ENCODE measurements at places on chromosomes 11 and 22.

DNA sequence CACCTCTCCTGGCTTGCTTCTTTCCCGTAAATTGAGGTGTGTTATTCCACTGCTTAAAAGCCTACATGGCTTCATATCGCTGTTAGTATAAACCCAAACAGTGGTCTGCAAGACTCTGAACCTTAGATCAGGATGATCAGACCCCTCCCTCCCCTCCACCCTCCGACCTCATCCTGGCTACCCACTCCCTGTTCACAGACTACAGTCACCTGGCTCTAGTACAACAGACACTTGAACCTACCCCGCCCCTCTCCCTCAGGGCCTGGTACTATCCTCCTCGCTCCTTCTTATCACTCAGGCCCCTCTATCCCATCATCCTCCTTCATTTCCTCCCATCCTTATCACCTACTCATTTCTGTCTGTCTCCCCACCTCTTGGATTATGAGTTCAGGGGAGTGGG is 20.1 kb downstream of the PTPRJ start:
- no peak for DNase-seq

- no peak for DNase-seq
These were observed 72.6 kb upstream of the PPARA start for GRCh38 chr22:46077669-46078099.

GRCh38 chr22:38744981-38745380 is 10.8 kb downstream of the SUN2 start:
- no peak for DNase-seq

- no peak for DNase-seq
These were observed 429.6 kb downstream of the BRD1 start for GRCh38 chr22:49398115-49398514.

- DNase-seq: no peak
These were observed 1003.7 kb downstream of the BRD1 start for GRCh38 chr22:48823941-48824340.

- no peak for DNase-seq
These were observed 130.0 kb upstream of the BDNF start for GRCh38 chr11:27830206-27830605.

DNA sequence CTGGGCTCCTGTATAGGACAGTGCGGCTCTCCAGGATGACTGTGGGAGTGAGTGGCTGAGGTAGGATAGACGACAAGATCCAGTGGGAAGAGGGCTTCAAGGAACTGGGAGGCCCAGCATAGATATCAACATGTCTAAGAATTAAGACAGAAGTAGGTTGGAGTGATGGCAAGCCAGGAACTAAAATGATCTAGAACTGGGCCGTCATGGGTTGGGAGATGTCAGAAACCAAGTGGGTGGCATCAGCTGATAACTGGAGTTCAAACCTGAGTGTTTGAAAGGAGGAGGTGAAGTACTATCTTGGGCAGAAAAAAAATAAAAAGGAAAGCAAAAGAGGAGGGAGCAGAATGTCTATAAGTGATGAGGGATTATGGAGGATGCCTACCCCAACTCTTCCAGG is 7.1 kb upstream of the MEN1 start:
- DNase-seq: no peak

GRCh38 chr11:19327280-19327679 is 86.5 kb upstream of the E2F8 start:
- no peak for DNase-seq

DNA sequence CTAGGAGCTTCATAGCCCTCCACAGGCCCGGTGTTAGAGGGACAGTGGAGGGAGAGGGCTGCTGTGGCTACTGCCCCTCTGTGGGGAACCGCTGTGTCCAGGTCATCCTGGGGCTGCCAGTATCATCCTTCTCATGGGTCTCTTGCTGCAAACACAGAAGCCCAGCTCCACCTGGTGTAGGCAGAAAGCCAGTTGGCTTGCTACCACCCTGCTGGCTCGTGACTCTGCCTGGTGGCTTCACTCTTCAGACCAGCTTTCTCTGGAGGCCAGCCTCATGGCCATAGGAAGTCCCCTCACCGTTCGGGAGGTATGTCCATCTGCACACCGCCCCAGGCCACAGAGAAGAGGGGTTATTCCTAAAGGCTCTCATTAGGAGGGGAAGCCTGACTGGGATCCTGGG is 19.4 kb upstream of the SUSD2 start:
- DNase-seq: no peak

DNA sequence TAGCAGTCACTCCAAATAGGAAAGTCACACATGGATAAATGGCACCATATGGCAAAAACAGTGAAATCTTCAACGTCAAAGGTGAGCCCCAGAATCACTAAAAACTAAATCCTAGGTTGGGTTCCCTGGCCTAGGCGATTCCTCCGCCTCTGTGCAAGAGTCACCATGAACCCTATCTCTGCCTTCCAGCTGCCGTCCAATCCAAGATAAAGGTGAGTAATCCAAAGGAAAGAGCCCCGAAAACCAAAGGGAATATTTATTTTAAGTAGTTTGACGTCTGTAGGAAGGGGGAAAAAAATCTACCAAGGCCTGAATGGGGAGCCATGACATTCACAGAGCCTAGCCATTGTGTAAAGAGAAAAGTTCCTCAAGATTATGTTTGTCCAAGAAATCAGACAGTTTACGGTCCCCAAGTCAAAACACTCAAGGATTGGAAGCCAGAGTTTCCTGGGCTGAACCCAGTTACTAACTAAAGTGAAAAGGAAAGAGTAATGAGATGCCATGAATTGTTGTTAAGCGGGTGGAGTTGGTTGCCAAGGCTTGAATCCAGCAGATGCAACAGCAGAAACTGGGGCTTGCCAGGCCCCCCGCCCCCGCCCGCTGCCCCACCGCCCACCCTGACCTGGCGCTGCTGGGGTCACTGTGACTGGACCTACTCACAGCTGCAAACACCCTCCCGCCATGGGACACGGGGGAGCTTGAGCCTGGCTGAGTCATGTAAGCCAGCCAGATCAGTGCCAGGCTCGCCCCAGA is 39.7 kb upstream of the ETS1 start:
- DNase-seq: no peak

- no peak for DNase-seq
These were observed 22.4 kb downstream of the XRRA1 start for GRCh38 chr11:74926304-74927030.

DNA sequence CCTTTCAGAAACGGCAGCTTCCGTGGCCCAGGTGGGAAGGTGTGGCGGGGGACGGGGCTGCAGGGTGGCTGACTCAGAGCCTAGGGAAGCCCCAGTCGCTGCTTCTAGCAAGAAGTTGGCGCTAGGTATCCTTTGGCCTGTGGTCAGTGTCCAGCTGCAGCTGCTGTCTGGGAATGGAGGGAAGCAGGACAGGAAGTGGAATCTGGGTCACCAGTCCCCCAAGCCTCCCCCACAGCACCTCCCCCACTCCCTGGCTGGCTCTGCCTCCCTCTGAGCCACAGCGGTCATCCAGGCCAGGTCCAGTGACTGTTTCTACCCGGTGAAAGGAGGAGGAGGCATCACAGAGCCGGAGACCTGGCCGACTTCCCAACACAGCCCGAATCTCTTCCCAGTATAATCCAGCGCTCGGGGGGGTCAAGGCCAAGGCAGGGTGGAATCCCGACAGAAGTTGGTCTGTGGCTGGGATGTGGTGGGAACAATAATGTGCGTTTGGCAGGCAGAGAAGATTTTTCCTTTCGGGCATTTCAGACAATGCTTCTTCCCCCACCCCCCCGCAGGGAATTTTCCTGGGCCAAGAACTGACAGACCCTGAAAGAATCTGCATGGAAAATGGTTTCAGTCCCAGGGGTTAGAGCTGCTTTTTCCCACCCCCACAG is 45.1 kb downstream of the C11orf96 start:
- no peak for DNase-seq

DNA sequence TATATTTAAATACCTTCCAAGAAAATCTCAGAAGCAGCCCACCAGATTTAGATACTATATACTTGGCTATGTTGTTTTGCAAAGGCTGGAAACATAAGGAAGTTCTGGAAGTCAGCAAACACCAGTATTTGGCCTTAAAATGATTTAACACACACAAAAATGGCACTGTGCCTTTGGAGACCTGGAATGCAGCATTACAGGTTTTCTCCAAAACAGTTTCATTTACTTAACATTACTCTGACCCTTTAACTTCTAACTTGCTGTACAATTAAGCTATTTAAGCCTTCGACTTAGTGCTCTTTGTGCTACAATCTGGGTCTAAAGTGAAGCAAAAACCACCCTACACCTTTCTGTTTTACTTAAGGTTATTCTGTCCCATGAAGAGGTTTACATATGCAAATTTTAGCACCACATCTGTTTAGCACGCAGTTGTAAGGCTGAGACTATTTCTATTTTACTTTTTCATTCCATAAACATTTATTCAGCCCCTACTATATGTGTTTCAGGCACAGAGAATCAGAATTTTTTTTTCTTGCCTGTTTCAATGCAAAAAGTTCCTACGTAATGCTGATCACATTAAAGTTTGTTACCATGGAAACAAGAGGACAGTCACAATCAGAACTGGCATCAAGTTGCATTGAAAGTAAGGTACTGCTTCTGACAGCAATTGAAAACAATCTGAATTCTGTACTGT is 70.3 kb downstream of the MAML2 start:
- DNase-seq: no peak

GRCh38 chr11:40722179-40722795 is 737.2 kb downstream of the LRRC4C start:
- no peak for DNase-seq

DNA sequence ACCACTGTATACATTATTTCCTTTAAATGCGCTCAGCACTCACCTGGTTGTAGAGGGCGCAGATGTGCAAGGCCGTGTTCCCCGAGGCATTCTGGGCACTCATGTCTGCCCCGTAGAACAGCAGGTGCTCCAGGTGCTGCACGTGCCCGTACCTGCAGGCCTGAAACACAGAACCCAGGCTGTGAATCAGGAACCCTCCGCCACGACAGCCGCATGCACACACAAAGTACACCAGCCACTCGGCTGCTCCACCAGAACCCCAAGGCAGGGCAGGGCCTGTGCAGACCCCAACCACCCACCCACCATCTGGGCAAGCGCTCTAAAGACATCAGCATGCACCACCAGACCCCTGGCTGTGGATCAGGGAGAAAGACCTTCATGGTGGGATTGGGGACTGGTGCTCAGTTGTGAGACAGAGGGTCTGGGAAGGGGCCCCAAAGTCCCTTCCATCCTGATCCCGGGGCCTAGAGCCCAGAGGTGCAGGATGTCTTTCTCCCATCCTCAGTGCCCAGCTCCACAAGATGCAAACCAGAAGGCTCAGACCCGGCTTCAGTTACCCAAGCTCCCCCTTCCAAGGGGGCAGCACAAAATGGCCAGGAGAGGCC is 177.2 kb downstream of the SHANK2 start:
- no peak for DNase-seq

GRCh38 chr11:128680906-128681305 is 13.0 kb upstream of the FLI1 start:
- no peak for DNase-seq

- DNase-seq: no peak
These were observed 17.5 kb upstream of the ACCSL start for GRCh38 chr11:44029977-44030911.

- no peak for DNase-seq
These were observed 654.6 kb upstream of the API5 start for GRCh38 chr11:42657169-42657568.

GRCh38 chr11:111585371-111585770 is 16.9 kb upstream of the SIK2 start:
- no peak for DNase-seq

GRCh38 chr11:131178596-131178995 is 191.8 kb upstream of the NTM start:
- no peak for DNase-seq

GRCh38 chr11:15349413-15349812 is 234.7 kb downstream of the INSC start:
- no peak for DNase-seq

- DNase-seq: no peak
These were observed 19.6 kb downstream of the CHID1 start for GRCh38 chr11:890794-891540.

- no peak for DNase-seq
These were observed 2.5 kb upstream of the POLD4 start for GRCh38 chr11:67355794-67356386.

GRCh38 chr11:105767931-105768330 is 158.1 kb downstream of the GRIA4 start:
- DNase-seq: no peak

- no peak for DNase-seq
These were observed 8.5 kb downstream of the DCHS1 start for GRCh38 chr11:6646918-6647679.

GRCh38 chr11:16669799-16670415 is 68.5 kb upstream of the C11orf58 start:
- DNase-seq: no peak

GRCh38 chr11:22337596-22338485 is at the start of gene SLC17A6:
SLC17A6 (plus strand) TSS chr11:22338381; CDS start chr11:22338534, 153 bp downstream.
- no peak for DNase-seq

DNA sequence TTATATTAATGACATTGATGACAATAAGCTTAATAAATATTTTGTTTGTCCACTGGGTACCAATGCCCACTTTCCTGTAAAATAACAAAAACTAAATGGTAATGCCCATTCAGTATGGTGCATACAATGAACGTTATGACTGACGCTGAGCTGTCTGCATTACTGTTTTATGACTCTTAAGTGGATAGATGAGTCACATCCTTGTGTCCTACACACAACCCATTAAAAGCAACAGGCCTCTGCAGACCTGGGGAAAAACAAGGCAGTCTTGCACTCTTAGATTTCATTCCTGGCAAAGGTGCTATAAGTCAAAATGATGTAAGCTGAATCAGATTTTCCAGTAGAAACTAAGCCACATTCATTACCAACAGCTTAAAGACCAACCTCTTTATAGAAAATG is 176.3 kb upstream of the TMEM45B start:
- DNase-seq: no peak

- DNase-seq: no peak
These were observed 106.2 kb upstream of the OR4B1 start for GRCh38 chr11:48110509-48110766.

DNA sequence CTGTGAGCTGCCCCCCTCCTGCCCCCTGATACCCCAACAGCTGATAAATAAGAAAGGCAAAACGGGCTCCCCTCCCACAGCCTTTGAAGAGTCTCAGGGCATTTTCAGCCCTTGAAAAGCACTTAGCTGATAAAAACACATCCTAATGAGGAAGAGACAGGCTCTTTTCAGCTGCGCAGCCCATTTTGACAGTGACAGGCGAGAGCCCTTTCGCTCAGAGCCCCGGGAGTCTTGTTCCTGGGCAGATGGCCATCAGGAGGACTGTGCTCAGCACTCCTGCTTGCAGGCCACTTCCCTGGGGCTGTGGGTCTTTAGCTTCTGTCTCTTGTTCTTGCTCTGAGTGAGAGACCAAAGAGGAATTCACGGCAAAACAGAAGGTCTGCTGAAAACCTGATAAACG is 757.2 kb downstream of the BRD1 start:
- DNase-seq: no peak
